MV-4-11 (cell line): ENCODE measurements at places on chromosomes 3 and 15.

GRCh38 chr3:40337136-40338108 lies 27.9 kb downstream of the EIF1B start:
- no peak for DNase-seq

GRCh38 chr3:156685752-156686151 lies 11.4 kb downstream of the TIPARP start:
- no peak for DNase-seq

- no peak for DNase-seq
Measured at GRCh38 chr3:148924562-148924961, 59.5 kb downstream of the CPA3 start.

GRCh38 chr3:161014843-161015749 lies 90.1 kb downstream of the B3GALNT1 start:
- DNase-seq, result no peak

DNA sequence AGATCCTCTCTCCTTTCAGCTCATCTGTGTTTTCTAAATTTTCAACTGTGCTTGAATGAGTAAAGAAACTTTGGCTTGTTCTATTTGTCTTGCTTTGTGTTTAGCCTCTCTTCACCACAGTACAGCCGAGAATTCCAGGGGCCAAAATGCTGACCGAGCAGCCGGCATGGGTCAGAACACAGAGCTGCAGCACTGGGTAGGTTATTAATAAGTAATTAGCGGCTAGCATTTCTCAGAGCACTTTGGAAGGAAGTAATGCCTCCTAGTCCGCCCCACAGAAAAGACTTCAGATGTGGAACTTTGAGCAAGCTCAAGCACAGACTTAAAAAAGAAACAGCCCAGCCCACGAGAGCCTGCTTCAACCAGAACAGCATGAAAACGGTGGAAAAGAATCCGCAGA lies 343.9 kb downstream of the ARRDC4 start:
- no peak for DNase-seq

DNA sequence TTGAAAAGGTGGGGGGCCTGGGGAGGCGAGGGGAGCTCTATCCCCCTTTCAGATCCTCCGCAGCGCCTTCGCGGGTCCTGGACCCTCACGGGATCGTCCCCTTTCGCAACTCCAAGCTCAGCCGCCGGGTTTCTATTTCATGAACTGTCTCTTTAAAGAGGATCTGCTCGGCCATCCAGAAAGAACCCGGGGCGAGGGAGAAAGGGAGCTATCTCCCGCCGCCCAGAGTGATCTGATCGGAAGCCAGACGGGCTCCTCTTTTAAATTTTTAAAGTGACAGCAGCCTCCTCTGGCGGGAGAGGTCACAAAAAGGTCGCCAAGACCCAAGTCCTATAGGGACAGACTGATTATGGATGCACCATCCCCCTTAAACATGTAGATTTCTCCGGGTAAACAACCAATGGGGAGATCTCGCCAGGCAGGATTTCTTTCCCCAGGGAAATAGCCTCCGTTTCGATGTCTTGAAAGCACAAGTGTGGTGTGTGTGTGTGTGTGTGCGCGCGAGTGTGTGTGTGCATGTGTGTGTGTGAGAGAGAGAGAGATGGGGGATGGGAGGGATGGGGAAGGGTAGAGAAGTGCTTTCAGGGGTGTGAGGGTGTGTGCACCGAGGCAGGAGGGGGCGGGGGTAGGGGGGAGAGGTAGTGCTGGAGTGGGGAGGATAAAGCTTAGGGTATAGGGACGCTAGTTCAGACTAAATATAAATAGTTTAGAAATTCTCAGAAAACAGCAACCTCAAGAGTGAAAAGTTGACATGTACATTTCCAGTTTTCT lies 516.1 kb downstream of the MECOM start:
- DNase-seq, result no peak

GRCh38 chr3:120741320-120741719 lies 996 bp downstream of the RABL3 start:
- no peak for DNase-seq

DNA sequence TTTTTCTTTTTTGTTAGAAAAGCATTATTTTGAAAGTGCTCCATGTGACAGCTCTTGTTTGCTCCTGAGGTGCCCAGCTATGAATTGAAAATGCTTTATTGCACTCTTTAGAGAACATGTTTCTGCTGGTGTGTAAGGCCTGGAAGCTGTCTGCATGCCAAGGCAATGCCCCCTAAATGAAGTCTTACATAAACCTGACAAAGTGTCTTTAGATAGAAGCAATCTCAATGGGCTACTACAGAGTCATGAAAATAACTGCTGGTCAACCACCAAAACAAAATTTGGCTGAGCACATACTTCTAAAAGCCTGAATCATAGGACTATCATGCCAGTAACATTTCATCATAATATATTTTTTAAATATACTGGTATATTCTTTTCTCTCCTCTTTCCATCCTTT lies 178.7 kb downstream of the THRB start:
- DNase-seq, result no peak

GRCh38 chr3:150545419-150546225 lies 674 bp downstream of the SERP1 start:
- DNase-seq, result no peak

GRCh38 chr3:102354818-102355515 lies 79.8 kb upstream of the ZPLD1 start:
- peak; percentile 10 for DNase-seq

- DNase-seq, result no peak
Measured at GRCh38 chr3:79729096-79729495, 38.7 kb downstream of the ROBO1 start.

DNA sequence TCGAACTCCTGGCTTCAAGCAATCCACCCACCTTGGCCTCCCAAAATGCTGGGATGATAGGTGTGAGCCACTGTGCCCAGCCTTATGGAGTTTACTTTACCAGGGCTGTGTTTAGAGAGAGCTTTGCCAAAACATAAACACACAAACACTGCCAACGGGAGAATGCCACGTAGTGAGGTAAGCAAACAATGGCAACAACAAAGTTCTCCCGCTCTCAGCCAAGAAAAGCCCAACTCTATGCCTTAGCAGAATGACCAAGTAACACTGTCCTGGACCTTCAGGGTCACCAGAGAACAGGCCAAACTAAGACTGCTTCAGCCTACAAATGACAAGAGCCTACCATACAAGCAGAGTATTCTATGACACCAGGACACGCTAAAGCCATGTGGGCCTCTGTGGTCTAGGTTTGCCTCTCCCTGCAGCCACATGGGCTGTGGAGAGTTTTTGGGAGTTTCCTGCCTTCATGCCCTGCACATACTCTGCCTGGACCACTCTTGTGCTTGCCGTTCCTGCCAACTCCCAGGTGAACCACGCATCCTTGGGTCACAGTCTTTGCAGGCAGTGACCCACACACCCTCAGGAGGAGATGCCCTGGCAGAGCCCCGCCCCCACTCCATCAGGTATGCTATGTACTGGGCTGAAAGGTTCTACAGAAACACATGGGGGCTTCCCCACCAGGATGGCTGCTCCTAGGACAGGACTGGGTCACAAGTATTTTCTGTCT lies 21.6 kb upstream of the CNBP start:
- DNase-seq, result no peak

DNA sequence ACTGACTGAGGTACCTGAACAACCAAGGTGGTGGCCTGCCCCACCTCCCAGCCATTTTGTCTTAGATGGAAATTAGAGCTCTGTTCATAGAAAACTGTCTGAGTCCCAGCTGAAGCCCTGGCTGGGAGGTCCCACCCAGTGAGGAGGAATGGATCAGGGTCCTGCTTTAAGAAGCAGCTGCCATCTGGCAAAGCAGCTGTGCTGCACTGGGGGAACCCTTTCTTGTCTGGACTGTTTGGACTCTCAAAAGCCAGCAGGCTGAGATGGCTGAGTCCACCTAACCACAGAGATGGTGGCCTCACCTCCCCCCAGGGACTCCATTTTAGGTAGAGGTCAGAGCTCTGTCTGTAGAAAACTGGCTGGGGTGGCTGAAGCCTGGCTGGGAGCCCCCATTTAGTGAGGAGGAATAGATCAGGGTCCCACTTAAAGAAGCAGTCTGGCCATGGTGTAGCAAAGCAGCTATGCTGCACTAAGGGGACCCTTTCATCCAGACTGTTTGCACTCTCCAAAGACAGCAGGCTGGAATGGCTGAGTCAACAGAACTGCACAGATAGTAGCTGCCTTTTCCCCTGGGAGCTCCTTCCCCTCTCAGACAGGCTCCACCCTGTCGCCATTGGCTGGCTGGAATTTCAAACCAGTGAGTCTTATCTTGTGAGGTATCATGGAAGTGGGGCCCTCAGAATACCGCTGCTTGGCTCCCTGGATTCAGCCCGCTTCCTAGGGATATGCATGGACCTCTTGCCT lies 116.9 kb downstream of the EPHA6 start:
- DNase-seq, result no peak

- no peak for DNase-seq
Measured at GRCh38 chr15:84982301-84982920, 755 bp downstream of the PDE8A start.
